Activated CD4-positive, alpha-beta T cell treated with anti-CD3 and anti-CD28 coated beads, Interleukin-2, amount 50 U/mL, for 1 hour (primary cell): ENCODE measurements at places on chromosomes 3 and 15.

DNA sequence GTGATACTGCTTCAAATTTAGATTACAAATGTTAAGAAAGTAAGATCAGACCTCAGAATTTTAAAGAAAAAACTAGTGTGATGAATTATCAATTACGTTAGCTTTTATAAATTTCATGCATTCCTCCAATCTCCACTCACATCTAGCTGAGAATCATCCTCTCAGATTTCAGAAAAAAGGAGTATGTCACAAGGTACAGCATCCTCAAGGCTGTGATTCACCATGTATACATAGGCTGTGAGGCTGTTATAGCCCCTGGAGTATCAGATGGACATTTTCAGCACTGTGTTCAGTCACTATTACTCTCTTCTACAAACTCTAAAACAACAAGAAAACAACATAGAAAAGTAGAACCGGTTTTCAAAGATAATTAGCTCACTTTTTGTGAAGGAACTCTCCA is 214.4 kb downstream of the PCCB start:
- no peak for DNase-seq

GRCh38 chr15:97026781-97027180 is 696.3 kb downstream of the NR2F2 start:
- no peak for DNase-seq

GRCh38 chr3:153372326-153372725 is 210.3 kb downstream of the RAP2B start:
- DNase-seq: no peak

GRCh38 chr3:148998715-148999423 is 7.5 kb downstream of the GYG1 start:
- DNase-seq: no peak

GRCh38 chr15:84811151-84811550 is 6.0 kb upstream of the ALPK3 start:
- DNase-seq: no peak

GRCh38 chr3:159600291-159600690 is 388.3 kb upstream of the IL12A start:
- no peak for DNase-seq

- no peak for DNase-seq
These were observed 19.6 kb downstream of the STAC start for GRCh38 chr3:36399933-36400332.

- no peak for DNase-seq
These were observed 17.7 kb downstream of the FRMD4B start for GRCh38 chr3:69368129-69368741.

DNA sequence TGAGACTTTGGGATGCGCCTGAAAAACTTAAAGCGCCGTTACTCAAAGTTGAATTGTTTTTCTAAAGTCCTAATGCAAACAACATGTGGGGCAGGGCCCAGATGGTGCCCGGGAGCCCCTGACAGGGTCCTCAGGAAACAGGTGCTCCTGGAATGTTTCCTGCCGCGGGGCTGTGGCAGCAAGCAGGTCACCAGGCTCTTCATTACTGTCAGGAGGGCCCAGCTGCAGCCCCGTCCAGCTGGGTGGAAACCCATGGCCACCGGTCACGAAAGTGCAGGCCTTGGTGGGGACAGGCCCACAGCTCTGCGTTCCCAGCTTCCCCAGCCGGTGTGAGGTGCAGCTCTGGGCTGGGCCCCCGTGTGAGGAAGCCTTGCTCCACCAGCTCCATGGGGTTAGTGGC is 63.9 kb upstream of the GATA2 start:
- no peak for DNase-seq

DNA sequence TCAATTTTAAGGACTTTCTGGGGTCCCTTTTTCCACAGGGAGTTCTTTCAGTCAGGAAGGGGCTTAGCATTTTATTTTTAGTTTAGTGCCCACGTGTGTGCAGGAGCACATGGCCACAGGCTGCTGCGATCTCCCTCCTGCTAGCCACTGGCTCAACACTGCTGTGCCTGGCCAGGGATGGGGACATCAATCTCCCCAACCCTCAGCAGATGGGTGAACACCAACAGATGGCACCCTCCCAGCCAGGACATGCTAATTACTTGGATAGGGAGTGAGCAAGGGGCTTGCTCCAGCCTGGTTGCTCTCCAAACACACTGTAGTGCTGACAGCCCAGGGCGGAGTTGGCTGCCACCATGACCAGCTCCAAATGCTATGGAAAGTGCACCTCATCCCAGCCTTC is 7.4 kb upstream of the RIOX2 start:
- DNase-seq: no peak

DNA sequence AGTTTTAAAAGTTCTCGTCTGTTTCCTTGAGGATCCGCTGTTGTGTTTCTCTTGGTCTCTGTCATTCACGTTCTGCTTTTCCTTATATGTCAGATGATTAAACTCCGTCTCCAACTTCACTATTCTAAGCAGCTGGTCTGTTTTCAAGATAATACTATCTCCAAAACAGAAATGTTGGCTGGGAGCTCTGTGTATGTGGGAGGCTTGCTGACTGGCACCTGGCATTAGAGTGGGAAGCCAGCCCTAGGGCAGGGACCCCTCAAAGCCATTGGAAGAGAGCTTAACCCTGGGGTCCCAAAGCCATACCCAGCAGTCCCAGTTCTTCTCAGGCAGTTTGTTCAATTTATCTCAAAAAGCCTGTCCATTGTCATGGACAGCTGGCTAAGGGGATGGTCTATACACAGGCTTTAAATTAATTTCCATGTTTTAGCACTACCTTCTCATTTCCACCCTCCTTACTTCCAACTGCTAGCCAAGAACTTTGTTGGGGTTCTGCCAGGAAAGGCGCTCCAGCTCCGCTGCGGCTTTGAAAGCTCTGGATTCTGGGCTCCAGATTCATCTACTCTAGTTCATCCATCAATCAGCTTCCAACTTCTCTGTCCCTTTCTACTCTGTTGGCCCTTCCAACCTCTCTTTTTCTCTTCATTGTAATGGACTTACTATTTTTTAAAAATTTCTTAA is 9.2 kb downstream of the BTBD1 start:
- no peak for DNase-seq

GRCh38 chr3:28972921-28973320 is 307.9 kb upstream of the RBMS3 start:
- DNase-seq: no peak

- DNase-seq: no peak
These were observed 290.4 kb upstream of the TBL1XR1 start for GRCh38 chr3:177487635-177488186.

GRCh38 chr15:76253691-76254473 is 57.4 kb downstream of the ETFA start:
- no peak for DNase-seq

GRCh38 chr15:38861108-38861507 is 296.5 kb upstream of the RASGRP1 start:
- no peak for DNase-seq

GRCh38 chr3:52934630-52935530 is 37.5 kb upstream of the STIMATE start:
- DNase-seq: peak; percentile 35
